ENCODE measurements at places on chromosomes 6 and 20. TPM values are rescaled to one million over a fixed set of nuclear protein-coding genes. Genes with fewer than 3 reads are reported as not detected.
A peak's percentile ranks its signal among the peaks of the same experiment; 100 is the strongest.

DNA sequence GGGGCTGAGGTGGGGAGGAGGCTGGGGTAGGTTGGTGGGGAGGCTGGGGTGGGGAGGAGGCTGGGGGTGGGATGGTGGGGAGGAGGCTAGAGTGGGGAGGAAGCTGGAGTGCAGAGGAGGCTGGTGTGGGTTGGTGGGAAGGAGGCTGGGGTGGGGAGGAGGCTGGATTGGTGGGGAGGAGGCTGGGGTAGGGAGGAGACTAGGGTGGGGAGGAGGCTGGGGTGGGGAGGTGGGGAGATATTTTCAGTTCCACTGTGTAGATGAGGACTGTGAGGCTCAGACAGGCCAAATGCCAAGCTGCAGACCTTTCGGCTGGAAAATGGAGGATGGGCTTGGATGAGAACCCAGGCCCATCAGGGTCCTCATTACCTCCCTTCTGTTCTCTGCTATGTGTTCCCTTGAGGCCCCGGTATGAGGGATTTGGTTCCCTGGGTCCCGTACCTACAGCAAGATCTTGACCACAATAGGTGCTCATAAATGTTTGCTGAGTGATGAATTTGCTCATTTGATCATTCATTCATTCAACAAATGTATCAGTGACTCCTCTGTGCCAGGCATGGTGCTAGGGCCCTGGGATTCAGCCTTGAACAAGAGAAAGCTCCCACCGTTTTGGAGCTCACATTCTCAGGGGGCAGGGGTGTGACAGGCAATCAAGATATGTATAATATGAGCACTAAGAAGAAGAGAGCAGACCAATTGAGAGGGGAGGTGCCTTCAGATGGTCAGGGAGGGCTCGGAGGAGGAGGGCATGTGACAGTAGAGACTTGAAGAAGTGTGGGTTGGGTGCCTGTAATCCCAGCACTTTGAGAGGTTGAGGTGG, 36.1 kb upstream of the NOL4L start:
- no peak for DNase-seq

DNA sequence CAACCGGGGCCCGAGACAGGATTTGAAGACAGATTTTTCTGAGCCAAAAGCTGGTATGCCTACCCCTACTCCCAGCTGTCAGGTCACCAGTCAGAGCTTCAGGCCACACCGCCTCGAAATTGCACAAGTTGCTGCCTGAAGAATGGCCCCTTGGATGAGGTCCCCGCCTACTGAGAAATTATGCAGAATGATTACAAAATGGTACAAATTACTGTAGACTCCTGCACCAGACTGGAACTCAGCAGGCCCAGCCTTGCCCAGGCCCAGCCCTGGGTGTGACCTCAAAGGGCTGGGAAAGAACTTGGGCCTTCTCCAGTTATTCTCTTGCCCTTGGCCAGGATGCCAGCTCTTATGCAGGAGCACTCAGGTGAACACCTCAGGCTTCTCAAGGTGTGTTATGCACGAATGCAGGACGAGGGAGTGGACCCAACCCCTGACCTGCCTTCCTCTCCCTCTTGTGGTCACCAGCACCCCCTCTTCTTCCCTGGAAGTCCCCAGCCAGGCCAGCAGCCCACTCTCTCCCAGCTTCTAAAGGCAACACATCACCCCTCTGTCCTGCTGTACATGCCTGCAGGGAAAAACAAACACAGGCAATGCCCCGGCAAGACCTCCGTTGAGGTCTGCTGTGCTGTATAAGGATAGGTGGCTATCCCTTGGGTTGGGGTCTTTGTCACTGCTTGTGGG, 88.7 kb upstream of the NAA20 start:
- DNase-seq, result no peak

DNA sequence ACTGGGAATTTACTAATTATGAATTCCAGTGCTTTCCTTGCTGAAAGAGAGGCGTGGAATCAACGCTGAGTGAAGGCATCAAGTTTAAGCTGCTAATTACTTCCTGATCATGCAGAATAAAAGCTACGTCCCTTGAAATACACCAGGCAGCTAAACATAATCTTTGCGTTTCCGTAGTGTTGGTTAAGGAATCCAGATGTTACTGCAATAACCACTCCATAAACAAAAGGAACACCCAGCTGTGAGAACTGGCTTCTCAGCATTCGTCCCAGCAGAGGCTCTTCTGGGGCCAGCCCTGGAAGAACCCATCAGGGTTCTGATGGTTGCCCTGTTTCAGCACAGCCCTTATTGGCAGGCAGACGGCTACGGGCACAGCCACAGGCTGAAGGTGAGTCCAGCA, 111.4 kb downstream of the CDH26 start:
- DNase-seq, result no peak

- peak; percentile 19 for DNase-seq
Observed at GRCh38 chr6:35021004-35021403, 120.1 kb downstream of the TCP11 start.

DNA sequence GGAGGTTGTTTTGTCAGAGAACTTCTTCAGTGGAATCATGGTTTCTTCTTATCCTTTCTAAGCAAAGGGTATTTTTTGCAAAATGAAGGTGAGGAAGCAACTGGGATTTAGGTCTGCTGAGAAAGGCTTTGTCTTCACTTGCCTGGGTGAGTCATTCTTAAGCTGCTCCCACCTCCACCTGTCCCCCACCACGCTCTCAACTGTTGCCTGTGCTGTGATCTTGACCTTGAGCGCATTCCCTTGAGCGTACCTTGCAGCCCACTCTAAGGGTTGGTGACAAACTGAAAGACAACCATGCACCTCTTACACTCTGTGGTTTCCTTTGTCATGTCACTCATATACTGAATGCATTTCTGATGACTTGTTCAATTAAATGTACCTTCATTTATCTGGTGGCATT, 641.1 kb downstream of the RNF144B start:
- no peak for DNase-seq

GRCh38 chr6:73028124-73028766, 197.1 kb downstream of the KHDC1L start:
- DNase-seq, result no peak

DNA sequence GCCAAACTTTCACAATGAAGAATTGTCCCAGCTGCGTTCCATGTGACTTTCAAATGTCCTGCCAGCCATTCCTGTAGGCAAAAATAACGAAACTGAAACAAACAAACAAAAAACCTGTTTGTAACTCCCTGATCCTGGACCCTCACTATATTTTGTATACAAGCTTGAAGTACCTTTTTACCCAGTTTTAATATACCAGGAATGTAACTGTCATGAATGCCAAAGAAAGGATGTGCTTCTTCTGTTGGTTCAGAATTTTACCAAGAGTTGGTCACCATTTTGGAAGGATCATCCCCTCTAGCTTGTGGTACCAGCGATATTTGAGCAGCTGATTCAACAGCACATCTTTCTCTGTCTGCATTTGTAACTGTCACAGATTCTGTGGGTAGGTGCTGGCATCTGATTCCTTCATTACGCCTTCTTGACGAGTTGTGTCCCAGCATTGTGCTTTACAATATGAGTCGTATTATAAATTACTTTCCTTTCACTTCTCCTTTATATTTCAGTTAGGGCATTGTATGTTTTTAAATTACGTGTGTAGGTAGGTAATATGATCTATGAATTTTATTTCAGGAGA, 93.9 kb downstream of the DLGAP4 start:
- no peak for DNase-seq

DNA sequence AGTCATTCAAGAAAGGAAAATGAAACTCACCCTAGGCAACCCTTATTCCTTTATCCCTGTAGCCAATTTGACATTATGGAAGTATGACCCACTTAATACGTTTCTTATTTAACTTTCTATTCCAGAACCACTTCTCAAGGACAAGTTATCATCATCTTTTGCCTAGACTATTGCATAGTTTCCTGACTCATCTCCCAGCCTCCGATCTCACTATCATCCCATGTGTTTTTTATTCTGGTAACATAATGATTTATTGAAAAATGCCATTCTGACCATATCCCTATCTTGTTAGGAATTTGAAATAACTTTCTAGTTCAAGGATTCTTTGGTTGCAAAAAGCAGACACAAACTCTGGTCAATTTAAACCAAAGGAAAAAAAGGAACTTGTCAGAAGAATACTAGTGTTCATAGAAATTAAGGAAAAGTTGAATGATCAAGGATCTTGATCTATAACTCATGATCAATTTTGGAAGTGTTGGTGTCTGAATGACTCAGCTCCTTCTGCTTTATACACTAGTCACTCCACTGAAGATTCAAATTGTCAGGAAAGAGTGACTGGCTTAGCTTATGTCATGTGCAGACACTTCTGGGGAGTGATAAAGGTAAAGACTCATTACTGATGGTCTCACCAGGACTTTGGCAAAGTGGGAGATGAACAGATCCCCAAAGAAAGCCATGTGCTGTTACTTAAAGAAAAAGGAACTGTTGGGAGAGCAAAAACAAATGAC, 8.5 kb upstream of the TINAG start:
- peak; percentile 47 for DNase-seq

DNA sequence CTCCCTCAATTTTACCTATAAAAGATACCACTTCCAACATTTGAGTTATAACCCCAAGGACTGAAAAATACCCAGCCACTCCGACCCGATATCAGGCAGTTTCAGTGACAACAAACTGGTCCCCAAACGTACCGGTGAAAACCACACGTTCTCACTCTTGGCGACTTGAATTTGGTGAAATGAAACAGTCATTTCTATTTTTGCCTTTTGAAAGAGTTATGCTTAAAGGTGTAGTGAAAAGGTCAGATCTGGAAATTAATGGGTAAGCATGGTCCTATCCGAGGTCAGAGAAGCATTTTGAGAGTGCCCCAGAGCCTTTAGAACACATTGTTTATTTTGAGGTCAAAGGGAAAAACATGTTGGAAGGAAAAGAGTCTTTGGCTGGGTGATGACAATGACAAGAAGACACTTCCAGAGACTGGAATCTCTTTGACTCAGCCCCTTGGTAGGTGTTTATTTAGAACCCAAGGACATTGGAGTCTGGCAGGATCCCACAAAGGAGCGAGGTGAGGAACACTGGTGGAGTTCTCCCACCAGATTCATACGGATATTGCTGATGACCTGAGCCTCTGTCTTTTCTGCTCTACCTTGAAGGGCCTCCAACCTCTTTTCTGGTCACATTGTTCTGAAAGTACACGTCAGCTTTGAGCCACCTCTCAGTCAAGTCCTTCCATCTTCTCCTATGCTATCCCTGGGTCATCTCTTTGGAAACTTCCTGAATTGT, 235.0 kb downstream of the GMPR start:
- DNase-seq, result no peak

DNA sequence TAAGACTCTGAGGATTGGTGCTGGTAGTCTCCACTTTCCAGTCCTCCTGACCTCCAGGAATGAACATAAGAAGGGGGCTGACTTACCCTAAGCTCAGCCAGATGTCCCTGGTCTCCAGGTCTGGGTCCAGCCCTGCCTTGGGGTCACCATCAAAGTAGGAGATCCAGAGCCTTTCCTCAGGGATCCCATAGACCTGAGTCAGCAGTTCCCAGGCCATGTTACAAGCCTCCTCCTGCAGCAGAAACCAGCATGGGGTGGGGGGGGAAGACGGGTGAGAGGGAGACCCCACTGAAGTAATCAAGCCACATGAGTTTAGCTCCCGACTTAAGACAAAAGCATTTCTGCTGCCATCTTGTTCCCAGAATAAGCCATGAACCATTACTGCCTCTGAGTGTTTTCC, 1.8 kb downstream of the AARS2 start:
- no peak for DNase-seq

GRCh38 chr6:112179631-112180030, 74.7 kb downstream of the LAMA4 start:
- DNase-seq, result no peak

The SLC35A1 gene
- 17.1 TPM for total RNA-seq

The CDH4 gene
- total RNA-seq, result 0.25 TPM

The CST5 gene
- not detected for total RNA-seq

Measured in fibroblast of the aortic adventitia (primary cell).